Activated CD4-positive, alpha-beta T cell treated with anti-CD3 and anti-CD28 coated beads, Interleukin-2, Interleukin-4, amounts not matched to agents 100 ng/mL and 50 ng/mL, durations not matched to agents 16 hours and 8 hours (primary cell): ENCODE measurements at places on chromosomes 12 and 14.

GRCh38 chr14:51481643-51482042, 170.1 kb upstream of the FRMD6 start:
- DNase-seq = no peak

GRCh38 chr14:80465546-80466220, 254.4 kb upstream of the DIO2 start:
- DNase-seq = no peak

GRCh38 chr12:101582937-101583336, 11.8 kb upstream of the MYBPC1 start:
- no peak for DNase-seq

- no peak for DNase-seq
Observed at GRCh38 chr14:45742187-45742586, 489.2 kb upstream of the MIS18BP1 start.

- no peak for DNase-seq
Observed at GRCh38 chr12:89827592-89827991, 119.0 kb upstream of the ATP2B1 start.

DNA sequence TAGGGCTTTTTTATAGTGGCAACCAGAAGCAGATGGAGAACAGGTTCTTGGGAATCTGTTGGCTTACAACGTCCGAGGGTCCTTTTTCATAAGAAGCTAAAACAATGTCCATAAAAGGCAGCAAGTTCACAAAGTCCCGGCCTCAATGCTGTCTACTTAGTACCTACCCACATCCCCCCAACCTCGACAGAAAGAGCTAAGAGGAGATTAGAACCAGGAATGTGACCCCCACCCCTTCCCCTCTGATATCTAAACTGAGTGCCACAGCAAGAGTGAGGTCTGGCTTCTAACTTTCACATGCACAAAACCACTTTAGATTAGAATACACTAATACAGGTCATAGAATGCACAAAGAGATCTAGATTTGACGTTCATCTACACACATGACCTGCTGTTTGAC, 4.5 kb downstream of the DPF3 start:
- DNase-seq = no peak

GRCh38 chr12:52903855-52904508, 894 bp downstream of the KRT8 start:
- peak; percentile 34 for DNase-seq

- DNase-seq = no peak
Observed at GRCh38 chr14:22383515-22384166, 205.4 kb downstream of the DAD1 start.

DNA sequence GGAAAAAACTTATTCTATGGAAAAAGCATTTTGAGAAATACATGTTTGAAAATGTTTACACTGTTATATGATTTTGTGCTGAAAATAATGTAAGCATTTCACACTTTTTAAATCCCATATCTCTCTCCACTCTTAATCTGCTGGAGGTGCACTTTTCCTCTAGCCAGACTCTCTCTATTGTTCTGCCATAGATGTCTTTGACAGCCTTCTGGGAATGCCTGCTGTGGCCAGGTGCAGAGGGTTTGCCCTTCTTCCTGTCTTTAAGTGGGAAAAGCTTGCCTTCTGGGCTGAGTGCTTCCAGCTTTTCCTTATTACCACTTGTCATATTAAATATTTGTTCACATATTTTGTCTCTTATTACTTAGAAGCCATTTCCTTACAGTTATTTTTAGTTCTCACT, 60.1 kb upstream of the PPM1H start:
- DNase-seq = no peak

DNA sequence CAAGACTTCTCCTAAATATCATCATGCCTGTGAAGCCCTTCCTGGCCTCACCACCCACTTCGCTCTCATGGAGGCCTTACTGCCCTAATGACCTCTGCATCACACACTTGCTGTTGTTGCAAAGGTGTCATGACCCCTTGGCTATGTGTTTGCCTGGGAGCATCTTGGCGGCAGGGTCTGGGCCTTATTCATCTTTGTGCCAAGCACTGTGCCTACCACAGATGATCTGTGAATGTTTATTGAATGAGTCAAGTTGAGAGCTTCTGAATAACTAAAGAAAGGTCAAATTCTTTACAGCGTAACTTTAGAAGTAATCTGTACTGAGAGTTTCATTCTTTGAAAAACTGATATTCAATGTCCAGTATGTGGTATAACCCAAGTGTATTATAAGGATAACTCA, 113.3 kb downstream of the TTC8 start:
- DNase-seq = no peak

DNA sequence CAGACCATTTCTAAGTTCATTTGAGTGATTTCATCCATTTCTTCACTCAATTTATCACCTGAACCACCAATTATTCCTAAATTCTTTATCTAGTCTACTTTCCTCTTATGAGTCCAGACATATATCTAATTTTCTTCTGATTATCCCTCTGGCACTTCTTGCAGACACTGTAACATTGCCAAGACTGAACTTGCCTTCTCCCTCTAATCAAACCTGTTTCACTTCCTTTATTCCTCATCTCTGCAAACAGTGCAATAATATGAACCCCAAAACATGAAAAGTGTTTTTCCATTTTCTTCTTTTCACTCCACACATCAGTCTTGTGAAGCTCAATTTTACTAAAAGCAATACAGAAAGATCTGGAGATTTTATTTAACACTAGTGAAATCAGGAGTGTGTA, 37.8 kb upstream of the PTPRQ start:
- no peak for DNase-seq

DNA sequence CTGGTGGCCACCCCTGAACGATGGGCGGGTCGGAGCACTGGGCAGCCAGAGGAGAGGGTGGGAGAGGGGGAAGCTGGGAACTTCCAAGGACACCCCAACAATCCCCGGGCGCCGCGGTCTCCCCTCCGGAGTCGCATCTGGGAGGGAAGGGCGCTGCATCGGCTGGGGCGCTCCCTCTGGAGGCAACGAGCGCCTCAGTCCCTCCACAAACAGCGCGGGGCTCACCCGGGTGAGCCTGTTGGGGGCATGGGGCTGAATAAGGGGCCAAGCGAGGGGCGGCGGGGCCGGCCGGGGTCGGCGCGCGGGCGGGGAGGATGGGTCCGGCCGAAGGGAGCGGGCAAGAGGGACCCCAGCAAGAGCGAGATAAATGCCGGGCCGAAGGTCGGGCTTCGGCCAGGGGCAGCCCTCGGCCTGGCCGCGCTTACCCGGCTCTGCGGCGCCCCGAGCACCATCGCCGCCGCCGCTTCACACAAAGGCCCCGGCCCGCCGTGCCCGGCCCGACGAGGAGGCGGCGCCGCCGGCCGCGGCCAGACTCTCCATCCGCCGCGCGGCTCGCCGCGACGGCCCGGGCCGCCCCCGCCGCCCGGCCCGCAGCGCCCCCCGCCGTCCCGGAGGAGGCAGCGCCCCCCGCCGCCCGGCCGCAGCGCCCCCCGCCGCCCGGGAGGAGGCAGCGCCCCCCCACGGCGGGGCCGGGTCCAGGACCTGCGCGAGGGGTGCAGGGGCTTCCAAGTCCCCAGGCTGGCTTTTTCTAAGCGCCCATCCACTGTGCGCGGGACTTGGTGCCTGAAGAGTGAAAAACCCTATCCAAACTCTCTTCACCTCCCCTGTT, at the start of gene ZBTB39:
TSS of gene ZBTB39 (minus strand) at position 567 of the 829 bp plus-strand sequence. CDS start 1,629 bp downstream, outside the sequence.
- peak; percentile 67 for DNase-seq

DNA sequence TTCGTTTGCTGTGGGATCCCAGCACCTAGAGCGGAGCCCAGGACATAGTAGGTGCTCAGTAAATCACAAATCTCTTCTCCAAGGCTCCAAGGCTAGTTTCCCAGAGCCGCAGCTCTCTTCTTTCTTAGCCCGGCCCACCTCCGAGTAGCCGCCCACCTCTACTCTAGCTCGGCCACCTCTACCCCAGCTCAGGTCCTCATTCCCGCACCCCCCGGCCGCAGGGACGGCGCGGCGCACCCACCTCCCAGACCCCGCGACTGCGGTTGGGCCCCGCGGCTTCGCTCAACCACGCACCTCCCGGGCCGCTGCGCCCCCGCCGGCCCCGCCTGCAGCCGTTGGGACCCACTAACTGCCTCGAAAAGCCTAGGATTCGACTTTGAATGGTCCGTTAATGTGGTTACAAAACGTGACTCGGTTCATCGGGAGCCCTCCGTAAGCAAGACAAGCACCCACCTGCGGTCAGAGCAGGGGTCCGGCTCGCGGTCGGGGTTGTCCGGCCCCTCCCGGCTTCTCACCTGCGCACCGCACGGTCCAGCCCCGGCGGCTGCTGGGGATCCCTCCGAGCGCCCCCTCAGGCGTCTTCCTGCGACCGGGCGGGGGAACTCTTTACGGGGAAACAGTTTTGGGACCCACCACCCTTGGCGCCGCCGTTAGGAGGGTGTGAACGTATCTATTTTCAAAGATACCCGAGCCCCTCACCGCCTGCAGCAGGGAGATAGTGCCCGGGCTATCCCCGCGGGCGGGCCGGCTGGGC, at the start of gene SLC2A14:
TSS of gene SLC2A14 (minus strand) at position 350 of the 754 bp plus-strand sequence. CDS start 3,035 bp downstream, outside the sequence.
- DNase-seq = no peak

DNA sequence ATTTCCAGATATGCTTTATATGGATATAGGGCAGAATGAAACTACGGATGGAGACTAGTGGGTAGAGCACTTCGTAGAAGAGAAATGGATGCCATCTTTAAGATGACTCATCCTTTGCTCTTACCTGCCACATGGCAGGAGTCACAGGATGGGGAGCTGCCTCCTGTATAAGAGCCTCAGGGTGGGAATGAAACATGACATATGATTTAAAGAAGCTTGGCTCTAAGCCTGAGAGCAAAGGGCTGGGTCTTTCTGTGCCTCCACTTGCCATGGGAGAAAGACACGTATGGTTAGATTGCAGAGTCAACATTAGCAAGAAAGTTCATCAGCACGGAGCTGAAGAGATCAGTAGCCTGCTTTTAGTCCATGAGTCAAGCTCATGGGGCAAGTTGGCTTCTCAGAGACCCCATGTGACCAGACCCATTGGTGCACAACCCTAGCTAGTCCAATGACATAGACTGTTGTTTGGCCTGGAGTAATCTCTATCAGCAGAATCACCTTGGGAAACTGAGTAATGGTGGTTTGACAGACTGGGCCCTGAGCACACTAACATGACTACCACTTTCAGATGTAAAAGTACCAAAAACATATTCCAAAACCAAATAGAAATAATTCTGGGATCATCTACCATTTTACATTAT, 38.1 kb upstream of the IL22 start:
- DNase-seq = no peak

- DNase-seq = no peak
Observed at GRCh38 chr14:64703395-64704142, 655 bp upstream of the PLEKHG3 start.

GRCh38 chr14:85752175-85752574, 222.2 kb downstream of the FLRT2 start:
- DNase-seq = no peak

GRCh38 chr12:12610711-12611110, 965 bp upstream of the CREBL2 start:
- no peak for DNase-seq

GRCh38 chr12:20018406-20018805, 349.9 kb upstream of the PDE3A start:
- DNase-seq = no peak

- no peak for DNase-seq
Observed at GRCh38 chr12:94769776-94770759, 119.7 kb upstream of the TMCC3 start.

- no peak for DNase-seq
Observed at GRCh38 chr12:122858171-122858570, 22.9 kb downstream of the HIP1R start.

DNA sequence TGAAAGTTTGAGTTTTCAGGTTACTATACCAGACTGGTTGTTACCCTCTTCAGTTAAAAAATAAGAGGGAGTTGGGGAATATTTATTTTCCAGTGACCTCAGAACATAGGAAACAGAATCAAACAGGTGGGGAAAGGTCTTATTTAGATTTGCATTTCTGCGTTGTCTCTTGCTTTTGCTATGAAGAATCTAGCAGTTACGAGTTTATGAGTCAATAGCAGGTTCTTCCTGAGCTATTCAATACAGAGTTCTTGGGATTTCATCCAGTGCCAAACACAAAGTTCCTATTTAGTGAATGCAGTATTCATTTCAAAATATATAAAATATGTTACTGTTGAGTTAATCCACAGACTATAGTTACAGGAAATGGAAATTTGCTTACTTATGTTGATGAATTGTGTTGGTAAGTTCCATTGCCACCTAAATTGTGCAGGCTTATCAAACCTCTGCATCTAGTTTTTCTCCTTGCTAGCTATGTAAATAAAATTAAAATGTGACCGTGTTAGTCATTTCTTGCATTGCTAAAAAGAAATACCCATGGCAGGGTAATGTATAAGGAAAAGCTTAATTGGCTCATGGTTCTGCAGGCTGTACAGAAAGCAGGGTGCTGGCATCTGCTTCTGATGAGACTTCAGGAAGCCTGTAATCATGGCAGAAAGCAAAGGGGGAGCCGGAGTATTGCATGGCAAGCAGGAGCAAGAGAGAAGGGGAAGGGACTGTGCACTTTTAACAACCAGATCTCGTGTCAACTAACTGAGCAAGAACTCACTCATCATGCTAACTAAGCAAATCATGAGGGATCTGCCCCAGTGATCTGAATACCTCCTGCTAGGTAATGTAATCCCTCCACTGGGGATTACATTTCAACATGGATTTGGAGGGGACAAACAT, 110.2 kb downstream of the KTN1 start:
- no peak for DNase-seq

- no peak for DNase-seq
Observed at GRCh38 chr12:123059500-123059899, 79.0 kb downstream of the ARL6IP4 start.

- DNase-seq = peak; percentile 49
Observed at GRCh38 chr14:74941676-74942097, 13.7 kb downstream of the PGF start.

- DNase-seq = no peak
Observed at GRCh38 chr12:56267443-56268071, 815 bp downstream of the COQ10A start.

DNA sequence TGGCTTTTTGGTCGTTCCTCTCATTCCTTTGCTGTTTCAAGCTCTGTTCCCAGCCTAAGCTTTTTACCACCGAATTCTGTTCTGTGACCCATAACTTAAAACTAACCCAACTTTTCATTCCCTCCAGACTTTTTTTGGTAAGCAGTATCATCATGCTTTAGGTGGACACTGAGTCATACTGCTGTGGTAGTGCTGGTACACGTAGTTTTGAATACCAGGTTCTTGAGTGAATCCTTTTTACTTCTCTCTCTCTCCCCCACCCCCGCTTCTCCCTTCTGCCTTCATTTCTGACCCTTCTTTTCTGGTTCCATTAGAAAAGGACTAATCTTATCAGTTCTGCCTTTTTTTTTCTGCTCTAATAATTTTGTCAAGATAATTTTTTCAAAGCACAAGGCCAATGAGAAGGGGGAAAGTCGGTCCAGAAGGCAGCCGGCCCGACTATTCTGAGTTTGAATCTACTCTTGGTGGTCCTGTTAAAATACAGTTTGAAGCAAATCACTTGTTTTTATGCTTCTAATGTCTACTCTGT, 2.3 kb upstream of the MDM2 start:
- no peak for DNase-seq

DNA sequence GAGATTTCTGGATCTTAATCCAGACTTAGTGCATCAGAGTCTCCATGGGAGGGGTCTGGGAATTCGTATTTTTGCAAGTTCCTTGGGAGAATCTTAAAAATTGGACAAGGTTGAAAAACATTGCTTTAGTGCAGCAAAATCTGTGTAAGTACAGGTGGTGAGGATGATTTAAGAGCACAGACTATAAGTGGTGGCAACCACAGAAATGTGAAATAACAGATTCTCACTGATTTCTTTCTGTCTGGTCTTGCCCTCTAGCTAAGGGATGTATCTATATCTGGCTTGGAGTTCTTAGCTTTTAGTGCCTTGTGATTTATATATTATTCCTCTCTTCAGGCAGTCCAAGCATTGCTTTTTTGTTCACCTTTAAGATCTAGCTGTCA, 116.2 kb downstream of the DIP2B start:
- no peak for DNase-seq

GRCh38 chr14:39880965-39881364, 448.7 kb upstream of the FBXO33 start:
- no peak for DNase-seq
